ENCODE measurements at places on chromosomes 2 and 18.

DNA sequence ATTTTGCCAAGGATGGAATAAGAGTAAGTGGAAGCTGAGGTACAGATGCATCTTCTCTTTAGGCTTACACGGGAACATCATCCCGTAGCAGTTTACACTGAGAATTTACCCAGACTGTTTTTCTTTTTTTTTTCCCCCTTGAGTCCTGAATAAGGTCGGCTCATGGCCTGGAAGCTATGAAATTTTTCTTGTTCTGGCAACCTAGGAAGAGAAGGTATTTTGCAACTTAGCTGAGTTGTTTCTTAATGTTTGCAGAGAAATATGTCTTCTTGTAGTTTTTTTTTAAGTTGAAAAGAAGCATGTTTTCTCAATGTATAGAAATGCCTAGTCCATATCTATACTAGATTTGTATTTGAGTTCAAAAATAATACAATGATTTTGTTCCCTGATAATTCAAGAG, 712.5 kb downstream of the TDRD15 start:
- DNase-seq: no peak

GRCh38 chr2:10541775-10542432, 93.8 kb upstream of the ODC1 start:
- DNase-seq: no peak

DNA sequence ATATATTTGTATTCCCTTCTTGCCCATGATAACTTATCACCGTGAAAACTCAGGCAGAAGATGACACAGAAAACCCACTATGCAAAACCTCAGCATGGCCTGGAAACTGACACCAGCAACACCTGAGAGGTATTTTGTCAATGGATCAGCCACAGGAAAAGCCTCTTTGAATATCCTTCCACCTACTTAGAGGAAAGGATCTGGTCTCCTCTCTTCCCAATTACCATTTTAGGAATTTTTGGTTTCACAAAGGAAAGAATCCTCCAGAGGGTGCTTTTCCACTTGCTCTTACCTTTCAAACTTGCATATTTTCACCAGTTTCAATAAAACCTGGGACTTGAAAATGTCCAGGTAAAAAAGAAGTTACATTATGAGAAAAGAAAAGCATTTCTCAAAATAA, 20.0 kb upstream of the MEIS1 start:
- no peak for DNase-seq

GRCh38 chr2:231204581-231204980, 6.2 kb downstream of the ARMC9 start:
- no peak for DNase-seq

GRCh38 chr2:100246163-100247145, 75.8 kb downstream of the LONRF2 start:
- no peak for DNase-seq

DNA sequence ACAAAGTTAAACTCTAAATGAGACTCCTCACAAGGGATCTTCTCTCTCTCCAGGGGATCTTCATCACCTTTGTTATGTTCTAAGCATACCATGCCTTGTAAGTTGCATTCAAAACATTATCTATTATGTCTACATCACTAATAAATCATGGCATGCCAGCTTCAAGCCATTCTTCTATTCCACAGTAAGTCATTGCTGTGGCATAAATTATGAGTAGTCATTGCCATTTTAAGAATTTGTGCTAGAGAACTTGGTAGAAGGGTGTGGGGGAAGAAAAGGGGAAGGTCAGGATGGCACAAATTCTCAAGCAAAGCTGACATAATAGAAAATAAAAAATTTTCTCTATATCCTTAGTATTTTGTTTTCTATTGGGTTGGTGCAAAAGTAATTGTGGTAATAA, 33.5 kb downstream of the BARD1 start:
- no peak for DNase-seq

DNA sequence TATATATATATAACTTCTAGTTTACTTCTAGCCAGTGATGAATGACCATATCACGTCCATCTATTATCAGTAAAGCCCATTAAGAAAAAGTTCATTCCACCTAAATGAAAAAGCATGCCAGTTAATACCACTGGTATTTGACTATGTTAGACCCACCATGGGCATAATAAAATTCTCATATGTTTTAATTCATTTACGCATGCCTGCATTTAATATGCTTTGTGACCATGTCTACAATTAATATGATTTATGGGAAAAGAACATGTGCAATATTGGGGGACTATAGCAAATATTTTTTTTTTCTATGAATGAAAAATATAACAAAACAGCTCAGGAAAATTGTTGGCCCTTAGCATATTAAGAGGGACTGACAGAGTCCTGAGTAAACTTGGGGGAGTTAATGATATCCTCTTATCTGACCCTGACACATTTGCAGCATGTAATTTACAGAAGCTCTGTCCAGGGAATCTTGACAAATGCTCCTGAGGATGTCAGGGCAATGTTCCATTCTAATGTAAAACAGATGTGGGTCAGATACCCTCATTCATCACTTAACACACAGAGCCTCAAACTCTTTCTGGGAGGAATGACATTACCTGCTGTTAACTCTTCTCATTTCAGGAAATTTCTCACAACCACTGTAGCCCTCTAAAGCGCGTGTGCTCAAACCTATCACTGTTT, 90.6 kb downstream of the PAX3 start:
- no peak for DNase-seq

DNA sequence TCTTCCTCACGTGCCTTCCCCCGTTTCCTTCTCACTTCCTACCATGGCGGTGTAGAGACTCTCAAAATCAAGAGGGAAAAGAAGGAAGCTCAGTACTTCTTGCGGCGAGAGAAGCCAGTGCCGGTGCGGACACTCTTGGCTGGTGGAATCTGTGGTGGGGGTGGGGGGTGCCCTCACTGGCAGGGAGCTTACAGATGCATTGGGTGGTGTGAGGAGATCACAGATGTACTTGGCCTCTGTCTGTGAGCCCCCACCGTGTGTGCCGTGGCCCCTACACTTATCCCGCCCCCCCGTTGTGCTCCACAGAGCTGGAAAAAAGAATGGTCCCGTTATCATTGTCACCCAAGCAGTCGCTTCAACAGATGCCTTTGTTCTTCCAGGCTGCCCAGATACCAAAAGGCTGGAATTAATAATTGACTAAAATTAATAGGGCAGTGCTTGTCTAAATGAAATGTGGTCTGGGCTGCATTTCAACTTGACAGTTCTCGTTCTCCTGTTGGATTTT, 79.8 kb downstream of the VAPA start:
- no peak for DNase-seq

- DNase-seq: no peak
Observed at GRCh38 chr18:41226911-41227310, 728.1 kb upstream of the PIK3C3 start.

DNA sequence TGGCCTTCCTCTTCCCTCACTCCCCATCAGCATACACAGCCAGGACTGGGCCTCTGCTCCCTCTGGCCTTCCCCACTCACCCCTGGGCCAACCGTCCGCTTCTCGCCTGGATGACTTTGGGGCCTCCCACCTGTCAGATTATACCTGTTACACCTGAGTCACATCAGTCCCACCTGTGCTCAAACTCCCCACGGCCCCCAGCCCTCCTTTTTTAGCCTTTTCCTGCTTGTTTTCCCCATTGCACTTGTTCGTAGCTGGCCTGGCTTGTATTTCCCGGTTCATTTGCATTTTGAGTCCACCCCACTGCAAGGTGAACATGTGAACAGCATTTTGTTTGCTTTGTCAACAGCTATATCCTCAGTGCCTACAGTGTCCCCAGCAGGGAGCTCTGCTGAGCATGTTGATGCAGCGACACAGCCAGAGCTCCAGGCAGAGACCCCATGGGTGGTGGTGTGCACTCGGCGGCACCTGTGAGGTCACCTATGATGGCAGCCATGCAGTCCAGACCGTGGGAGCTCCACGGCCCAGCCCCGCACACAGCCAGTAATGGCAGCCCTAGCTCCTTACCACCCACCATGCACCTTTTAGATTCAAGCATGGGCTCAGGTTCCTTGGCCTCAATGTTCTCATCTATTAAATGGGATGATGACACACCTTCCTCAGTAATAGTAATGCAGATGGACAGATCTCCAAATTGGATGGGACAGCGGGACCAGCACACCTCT, 276.4 kb upstream of the HS6ST1 start:
- DNase-seq: no peak

DNA sequence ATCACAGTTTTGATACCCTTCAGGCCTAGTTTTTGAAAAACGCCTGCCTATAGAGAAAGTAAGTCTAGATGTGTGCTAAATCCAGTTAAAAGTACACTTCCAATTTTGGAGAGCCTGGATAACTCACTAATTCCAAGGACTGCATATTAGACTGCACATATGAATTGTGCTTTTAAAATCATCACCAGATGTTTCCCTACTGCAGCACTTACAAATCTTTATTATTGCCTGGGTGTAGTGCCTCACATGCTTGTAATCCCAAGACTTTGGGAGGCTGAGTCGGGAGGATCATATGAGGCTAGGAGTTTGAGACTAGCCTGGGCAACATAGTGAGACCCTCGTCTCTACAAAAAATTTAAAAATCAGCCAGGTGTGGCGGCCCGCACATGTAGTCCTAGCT, 35.9 kb upstream of the HTR2B start:
- DNase-seq: no peak

DNA sequence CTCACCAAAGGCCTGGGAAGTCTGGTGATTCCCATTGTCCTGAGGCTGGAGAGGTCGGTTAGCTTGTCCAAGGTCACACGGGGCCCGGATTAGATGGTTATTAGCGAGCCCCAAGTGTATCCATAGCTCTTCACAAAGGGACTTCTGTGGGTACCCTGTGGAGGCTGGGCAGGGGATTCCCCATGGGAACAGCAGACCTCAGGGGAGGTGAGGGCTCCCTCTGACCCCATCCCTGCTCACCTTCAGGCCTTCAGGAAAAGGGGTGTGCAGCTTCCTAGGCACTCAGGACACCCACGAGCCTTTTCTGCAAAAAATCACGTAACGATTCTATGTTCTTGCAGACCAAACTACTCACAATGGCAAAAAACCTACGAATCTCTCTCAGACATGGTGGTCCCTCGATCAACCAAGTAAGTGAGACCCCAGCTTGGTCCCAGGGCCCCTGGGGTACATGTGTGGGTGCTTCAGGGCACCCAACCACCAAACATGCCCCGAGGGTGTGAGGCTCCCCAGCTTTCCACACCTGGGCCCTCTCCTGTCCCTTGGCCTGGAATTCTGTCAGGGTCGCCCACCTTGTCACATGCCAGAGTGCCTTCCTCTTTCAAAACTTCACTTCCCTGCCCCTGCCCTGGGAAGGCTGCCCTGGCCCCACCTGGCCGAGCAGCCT, 40.3 kb downstream of the PDIA6 start:
- no peak for DNase-seq

GRCh38 chr2:235162082-235162836, 210.4 kb downstream of the SH3BP4 start:
- no peak for DNase-seq

DNA sequence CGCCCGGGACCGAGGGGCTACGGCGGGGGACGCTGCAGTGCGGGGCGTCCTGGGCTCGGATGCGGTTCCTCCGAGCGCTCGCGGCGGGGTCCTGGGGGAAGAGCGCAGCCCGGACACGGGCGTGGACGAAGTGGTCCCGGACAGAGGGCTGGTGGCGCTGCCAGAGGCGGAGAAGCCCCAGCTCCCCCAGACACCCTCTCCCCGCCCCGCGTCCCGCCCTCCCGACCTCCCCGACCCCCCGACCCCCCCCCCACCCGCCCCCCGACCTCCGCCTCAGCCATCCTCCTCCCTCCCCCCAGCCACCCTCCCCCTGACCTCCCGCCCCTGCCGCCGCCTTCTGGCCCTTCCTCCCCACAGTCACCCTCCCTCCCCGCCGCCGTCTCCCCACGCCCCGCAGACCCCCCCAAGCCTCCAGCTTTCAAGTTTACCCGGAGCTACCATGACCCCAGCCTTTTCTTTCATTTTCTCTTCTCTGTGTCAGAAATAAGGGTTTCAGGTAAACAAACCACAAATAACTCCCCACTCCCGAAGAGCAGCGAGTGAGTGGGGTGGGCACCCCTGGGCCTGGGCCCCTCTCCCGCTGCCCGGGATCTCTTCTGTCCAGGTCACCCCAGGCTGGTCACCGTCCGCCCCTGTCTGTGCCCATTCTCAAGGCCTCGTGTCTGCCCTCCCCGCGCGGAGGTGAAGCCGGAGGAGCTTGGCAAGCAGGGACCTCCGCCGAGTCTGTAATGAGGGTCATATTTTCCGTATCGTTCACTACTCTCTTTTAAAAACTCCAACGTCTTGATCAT, 5.1 kb downstream of the NFATC1 start:
- peak; percentile 75 for DNase-seq

GRCh38 chr18:23377669-23378301, 75.3 kb upstream of the RIOK3 start:
- DNase-seq: no peak

GRCh38 chr18:25704494-25704893, 352.5 kb upstream of the ZNF521 start:
- DNase-seq: no peak

DNA sequence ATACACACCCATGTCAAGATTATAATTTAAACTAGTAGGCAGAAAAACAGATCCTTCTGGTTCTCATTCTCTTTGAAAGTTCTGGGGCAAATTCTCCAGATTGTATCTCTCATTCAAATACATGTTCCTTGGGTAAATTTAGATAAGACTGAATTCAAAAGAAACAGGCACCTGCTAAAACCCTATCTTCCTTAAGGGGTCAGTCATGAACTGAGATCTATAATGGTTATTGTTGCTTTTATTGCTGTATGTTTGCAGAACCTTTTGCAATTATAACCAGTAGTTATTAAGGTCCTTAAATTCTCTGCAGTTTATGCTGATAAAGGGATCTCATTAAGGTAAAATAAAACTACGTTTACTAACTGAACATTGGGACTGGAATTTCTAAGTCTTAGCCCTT, 83.5 kb downstream of the MYO5B start:
- DNase-seq: no peak

- no peak for DNase-seq
Observed at GRCh38 chr2:120430957-120431356, 85.0 kb downstream of the INHBB start.

GRCh38 chr2:229815342-229815741, 101.0 kb upstream of the DNER start:
- DNase-seq: no peak

GRCh38 chr2:64466478-64467085, 12.6 kb downstream of the LGALSL start:
- DNase-seq: no peak

DNA sequence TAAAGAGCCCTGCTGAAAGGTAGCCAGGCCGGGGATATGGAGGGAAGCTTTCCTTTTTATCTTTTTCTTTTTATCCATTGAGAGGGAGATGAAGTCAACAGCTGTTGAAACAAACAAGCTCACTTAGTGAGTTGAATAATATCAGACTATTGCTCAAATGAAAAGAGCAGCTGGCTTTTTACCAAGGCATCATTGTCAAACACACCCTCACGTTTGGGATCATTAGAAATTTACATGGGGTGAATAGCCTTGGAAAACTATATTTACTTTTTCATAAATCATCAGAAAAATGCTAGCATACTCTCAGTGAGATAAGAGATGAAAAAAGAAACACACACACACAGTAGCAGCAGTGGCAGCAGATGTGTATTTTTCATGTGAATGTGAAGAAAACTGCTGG, 71.5 kb upstream of the HNMT start:
- no peak for DNase-seq

All from activated T-cell treated with anti-CD3 and anti-CD28 coated beads, Interleukin-2, amount 50 U/mL, for 24 hours (primary cell).